ENCODE measurements at places on chromosomes 11 and 22.

DNA sequence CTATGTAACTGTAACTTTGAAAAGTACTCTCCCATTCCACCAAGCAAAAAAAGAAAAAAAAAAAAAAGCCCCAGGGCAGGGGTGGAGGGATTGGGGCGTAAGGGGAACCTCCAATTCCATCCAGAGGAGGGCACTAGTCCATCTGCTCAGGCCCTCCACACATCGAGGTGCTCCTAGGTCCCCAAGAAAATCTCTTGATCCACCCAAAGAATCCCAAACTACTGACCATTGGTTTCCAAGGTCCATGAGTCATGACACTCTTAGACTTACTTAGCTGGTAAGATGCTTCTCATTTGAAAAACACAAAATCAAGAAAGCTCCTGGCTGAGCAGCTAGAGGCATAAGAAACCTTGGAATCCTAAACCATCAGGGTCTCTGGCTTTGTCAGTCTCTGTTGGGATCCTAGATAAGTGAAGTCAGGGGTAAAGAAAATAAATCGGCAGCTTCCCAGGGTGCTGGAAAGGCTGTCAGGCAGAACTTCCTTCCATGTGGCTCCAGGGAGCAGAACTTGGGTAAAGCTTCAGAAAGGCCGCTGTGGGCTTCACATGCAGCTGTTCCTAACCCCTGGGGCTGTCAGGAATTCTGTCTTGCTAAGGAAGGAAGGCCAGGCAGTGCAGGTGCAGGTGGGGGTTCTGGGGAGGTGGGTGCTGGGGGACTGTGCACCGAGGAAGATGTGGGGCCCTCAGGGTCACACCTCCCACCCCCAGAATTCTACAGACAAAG, 49.4 kb upstream of the ADA2 start:
- no peak for DNase-seq

DNA sequence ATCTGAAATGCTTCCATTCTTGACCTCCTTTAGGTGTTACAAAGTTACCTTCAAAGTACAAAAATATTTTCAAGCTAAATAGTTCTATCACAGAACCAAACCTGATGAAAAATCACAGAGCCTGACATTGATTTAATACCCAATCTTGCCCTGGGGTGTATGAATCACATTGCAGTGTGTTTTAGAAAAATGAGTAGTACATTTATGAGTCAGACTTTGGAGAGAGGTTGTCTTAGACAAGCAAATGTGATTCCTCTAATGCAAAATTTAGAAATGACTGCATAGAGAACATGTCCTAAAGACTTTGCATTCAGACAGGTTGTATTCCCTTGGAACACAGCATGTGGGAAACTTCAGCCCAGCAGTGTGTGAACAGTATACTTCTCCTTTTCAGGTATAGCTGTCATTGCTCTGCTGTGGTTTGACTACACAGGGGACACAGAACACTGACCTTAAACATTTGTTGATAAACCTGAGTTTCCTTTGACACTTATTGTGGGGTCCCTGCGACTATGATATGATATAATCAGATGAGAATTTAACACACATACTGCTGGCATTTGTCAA, 972.1 kb downstream of the JRKL start:
- no peak for DNase-seq

DNA sequence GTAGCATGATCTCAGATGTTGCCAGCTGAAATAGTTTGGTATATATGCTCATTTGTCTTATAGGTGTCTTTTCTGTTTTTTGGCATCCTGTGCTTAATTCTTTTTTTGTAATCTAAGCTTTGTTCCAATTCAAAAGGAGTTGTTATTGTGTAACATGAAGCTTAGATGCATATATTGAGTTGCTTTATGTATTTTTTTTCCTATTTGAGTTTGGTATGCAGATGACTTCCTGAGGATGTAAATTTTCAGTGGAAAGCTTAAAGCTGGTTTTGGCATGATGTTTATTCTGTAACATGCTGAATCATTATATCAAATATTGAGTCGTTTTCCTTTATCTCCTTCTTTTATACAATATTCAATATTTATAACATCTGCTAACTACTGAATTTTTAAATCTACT, 69.4 kb downstream of the DDX10 start:
- DNase-seq: no peak

- no peak for DNase-seq
These were observed 28.9 kb upstream of the ISX start for GRCh38 chr22:35037089-35037488.
